ENCODE measurements at places on chromosomes 1 and 21.

DNA sequence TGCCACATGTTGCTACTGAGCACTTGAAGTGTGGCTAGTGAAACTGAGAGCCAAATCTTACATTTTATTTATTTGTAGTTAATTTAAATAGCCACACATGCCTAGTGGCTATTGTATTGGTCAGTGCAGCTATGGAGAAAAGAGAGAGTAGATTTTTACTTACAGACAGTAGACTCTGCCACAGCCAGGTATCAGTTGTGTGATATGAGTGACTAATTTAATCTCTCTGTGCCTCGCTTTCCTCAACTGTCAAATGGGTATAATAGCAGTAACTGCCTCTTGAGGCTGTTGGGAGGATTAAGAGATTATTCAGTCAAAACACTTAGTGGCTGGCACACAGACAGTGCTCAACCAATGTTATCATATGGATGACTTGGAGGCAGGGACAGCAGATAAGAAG, 49.0 kb downstream of the UBE2T start:
- no peak for DNase-seq

DNA sequence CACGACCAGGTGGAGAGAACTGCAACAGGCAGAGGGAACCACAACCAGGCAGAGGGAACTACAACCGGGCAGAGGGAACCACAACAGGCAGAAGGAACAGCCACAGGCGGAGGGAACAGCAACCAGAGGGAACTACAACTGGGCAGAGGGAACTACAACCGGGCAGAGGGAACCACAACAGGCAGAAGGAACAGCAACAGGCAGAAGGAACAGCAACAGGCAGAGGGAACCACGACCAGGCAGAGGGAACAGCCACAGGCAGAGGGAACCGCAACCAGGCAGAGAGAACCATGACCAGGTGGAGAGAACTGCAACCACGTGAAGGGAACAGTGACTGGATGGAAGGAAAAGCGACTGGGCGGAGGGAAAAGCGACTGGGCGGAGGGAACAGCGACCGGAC, 47.6 kb upstream of the GPR153 start:
- no peak for DNase-seq

DNA sequence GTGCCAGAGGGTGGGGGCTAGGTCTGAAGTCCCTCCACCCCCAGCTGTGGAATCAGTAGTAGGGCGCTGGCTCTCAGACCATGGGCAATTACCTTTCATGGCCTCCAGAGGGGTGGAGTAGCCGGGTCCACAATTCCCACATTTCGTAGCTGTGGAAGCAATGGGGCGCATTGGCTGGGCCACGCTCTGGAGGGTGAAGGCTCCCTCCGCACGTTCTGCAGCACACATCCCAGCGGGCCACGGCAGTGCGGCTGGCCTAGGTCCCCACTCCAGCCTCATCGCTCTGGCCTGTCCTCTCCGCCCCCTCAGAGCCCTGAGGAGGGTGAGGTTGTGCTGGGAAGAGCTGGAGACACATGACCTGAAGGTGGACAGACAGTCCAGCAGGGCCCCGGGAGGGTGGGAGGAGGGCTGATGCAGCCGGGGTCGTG, 2.9 kb downstream of the SELENBP1 start:
- no peak for DNase-seq

- DNase-seq, result peak; percentile 8
Measured at GRCh38 chr1:111848852-111849545, 93.3 kb downstream of the DDX20 start.

DNA sequence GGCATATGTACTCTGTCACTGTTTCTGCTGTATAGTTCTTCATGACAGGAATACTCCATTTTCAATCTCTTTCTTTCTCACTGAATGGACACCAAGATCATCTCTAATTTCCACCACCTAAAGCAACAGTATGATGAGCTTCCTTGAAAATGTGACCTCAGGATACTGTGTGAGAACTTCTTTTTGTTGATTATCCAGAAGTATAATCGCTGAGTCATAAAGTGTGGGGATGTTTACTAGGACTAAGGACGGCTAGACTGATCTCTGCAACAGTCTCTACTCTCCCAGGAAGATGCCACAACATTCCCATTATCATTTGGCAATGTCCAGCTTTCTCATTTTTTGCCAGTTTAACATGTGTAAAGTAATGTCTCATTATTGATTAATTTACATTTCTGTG, 70.3 kb downstream of the TNFSF18 start:
- DNase-seq, result no peak

DNA sequence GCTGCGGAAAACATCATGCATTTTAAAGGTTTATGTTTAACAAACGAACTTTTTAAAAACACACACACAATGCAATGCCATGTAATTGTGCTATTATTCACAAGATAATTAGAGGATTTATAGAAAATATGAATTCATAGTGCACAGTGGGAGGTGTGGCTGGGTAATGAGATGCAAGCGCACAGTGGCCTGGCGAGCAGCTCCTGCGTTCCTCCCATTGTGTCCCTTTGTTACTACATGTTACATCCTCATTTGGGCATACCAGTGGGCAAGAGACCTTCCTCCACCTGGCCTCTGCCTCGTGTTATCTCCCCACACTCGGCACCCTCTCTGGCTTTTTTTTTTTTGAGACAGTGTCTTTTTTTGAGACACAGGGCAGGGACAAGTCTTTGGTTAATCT, 30.0 kb upstream of the TENT5B start:
- no peak for DNase-seq

DNA sequence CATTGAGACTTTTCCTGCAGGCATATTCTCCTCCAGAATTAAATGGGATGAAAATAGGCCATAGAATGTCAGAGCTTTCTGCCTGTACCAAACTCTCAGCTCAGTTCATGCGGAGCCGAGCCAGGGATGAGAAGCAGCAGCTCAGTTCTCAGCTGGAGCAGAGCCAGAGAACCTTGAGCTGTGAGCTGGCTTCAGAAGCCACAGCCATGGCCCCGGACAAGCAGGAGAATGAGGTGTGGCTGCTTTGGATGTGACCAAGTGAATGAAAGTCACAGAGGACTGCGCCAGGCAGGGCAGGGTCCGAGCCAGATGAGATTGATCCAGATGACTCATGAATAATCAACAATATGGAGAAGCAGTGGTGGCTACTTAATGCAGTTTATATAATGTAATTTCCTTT, 633.8 kb downstream of the NCAM2 start:
- no peak for DNase-seq

GRCh38 chr1:68917456-68917855, 420.6 kb upstream of the DEPDC1 start:
- DNase-seq, result no peak

DNA sequence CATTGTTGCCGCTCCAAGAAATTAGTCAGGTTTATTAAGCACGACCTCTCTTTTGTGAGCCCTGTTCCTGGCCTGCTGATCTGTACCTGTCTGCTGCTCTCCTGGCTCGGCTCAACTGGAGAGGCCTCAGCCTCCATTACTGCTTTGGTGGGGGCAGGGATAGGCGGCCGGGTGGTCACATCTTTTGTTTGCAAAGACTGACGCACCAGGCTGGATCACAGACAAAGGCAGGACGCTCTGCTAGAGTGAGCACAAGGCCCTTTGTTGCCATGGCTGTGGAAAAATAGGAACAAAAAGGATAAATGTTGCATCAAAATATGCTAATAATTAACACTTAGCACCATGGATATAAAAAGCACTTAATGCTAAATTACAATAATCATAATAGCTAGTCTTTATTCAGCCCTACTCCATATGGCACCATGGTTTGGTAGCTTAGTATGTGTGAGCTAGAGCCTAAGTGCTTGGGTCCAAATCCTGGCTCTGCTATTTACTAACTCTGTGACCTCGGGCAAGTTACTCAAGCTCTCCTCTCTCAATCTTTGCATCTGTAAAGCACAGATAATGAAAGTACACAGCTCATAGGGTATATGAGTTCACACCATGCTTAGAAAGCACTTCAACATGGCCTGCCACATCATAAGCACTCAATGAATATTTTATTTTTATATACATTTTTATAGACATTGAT, 28.9 kb upstream of the HPDL start:
- no peak for DNase-seq

DNA sequence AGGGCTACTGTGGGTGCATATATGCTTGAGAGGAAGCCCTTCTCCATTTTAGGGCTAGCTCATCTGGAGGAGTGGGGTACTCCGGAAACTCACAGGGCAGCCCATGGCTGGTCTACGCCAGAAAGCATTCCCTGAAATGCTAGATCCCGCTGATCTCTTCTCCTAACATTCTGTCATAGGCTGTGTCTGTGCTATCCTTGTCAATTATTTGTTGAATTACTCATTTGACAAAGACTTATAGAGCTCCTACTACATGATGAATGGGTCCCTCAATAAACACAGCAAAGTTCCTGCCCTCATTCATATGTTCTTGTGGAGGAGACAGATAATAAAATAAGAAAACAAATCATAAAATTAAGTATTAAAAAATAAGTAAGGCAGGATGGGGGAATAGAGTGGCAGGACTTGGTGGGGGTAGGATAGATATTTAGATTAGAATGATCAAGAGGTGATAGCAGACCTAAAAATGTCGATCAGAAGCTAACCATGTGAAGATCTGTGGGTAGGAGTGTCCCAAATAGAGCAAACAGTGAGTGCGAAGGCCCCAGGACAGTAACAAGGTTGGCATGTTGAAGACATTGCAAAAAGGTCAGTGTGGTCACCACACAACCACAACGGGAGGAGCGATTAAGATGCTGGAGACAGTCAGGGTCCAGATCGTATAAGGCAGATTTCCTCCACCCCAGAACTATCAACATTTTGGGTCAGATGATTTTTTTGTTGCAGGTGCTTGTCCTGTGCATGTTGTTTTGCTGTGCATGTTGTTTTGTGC, 13.2 kb downstream of the NGF start:
- no peak for DNase-seq

GRCh38 chr21:39080366-39080765, 102.9 kb downstream of the PSMG1 start:
- DNase-seq, result peak; percentile 42

DNA sequence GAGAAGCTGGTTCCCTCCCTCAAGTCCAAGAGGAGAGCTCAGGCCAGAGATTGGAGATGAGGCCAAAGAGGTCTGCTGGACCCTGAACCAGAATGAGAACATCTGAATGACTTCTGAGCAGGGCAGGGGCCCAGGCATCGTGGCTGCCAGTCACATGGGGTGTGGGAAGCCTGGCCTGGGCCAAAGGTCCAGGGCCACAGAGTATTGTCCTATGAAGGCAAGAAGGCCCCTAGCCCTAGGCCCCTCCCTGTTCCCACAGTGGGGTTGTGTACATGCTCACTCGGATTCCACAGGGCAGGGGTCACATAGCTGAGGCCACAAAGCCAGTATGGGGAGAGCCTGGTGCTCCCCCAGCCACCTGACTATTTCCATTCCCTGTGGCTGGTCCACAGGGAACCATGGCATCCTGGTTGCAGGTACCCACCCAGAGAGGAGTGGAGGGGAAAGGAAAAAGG, 18.5 kb upstream of the SLC1A7 start:
- no peak for DNase-seq

GRCh38 chr1:214290424-214291037, 9.6 kb downstream of the SMYD2 start:
- no peak for DNase-seq

- DNase-seq, result no peak
Measured at GRCh38 chr1:170261669-170262068, 115.9 kb downstream of the NTMT2 start.

GRCh38 chr21:46190491-46191131, 6.4 kb upstream of the SPATC1L start:
- DNase-seq, result no peak

DNA sequence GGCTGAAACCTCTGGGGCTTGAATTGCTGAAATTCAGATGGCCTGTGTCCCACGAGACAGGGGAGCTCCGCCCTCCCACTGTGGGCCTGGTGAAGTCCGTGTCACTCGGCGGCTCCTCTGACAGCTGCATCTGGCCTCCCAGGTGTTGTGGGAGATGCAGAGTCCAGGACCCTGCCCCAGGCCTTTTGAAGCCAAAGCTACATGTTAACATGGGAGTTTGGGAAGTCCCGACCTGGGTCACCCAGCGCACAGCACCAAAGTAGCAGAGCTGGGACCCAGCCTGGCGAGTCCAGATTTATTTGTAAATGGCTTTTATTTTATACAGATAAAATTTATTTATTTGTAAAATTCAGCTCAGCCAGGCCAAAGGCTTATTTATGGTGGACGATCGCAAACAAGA, 28.9 kb downstream of the SLC37A1 start:
- no peak for DNase-seq

GRCh38 chr1:29779146-29779545, 542.8 kb downstream of the PTPRU start:
- DNase-seq, result no peak

DNA sequence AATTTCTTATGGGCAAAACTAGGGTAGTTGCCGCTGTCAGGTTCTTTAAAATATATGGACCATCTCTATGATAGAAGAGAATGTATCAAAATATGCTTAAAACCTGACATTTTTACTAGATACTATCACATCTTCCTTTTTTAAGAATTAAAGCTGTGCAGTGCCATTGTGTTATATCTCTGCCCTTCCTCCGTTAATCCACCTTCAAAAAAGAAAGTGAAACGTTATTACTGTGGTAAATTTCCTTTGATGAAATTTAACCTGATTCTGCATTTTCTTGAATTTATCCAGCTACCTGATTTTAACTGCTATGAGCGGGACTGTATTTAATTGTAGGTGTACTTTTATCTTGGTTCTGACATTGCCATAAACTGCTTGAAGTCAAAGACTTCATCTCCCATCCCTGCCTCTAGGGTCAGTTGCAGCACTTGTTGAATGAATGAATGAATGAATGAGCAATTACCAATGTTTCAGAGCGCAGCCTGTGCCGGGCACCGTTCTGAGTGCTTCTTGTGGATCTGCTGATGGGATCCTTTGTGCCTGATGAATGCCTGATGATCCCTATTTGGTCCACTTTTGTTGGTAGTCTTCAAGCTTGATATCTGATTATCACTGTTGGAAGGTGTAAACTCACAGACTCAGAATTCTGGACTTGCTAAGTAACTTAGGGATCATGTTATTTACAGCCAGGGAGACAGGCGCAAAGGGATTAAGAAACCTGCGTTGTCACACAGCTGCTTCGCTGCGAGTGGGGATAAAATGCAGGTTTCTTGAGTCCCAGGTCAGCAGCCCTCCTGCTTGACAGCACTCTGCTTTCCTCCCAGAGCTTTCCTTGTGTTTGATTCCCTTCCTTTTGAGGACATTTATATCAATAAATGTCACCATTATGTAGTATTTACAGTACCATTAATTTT, 30.1 kb downstream of the SMYD2 start:
- DNase-seq, result no peak

- no peak for DNase-seq
Measured at GRCh38 chr1:170494369-170494768, 37.6 kb upstream of the GORAB start.

GRCh38 chr1:115118611-115119010, 29.3 kb upstream of the TSPAN2 start:
- no peak for DNase-seq

DNA sequence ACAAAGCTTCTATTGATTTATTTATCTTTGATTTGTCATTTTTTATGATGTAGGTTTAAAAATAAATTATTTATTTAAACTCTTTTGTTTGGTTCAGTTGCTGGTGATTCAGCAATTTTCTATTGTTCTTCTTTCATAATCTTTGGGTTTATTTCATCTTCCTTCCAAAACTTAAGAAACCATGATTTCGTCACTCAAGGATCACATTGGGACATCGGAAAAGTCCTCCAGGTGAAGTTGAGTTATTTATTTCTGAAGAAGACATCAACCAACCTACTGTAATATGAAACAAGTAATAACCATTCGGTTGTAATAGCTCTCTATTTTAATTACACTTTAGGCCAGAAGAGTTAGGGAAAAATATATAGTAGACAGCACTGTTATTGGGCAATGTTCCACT, 23.0 kb upstream of the WLS start:
- DNase-seq, result no peak
